ENCODE measurements at places on chromosomes 16 and 17.
A peak's percentile ranks its signal among the peaks of the same experiment; 100 is the strongest.

- no peak for DNase-seq
These were observed 339.4 kb downstream of the SEC14L1 start for GRCh38 chr17:77480199-77480508.

- DNase-seq: no peak
These were observed 18.4 kb downstream of the SAP30BP start for GRCh38 chr17:75685499-75685898.

- no peak for DNase-seq
These were observed 77.1 kb upstream of the HS3ST3A1 start for GRCh38 chr17:13678841-13679240.

- DNase-seq: no peak
These were observed 381.3 kb downstream of the CDH8 start for GRCh38 chr16:61654962-61655361.

GRCh38 chr17:39970157-39970692, 7.4 kb downstream of the GSDMA start:
- DNase-seq: no peak

GRCh38 chr17:16954521-16954920, 17.4 kb downstream of the TNFRSF13B start:
- DNase-seq: no peak

DNA sequence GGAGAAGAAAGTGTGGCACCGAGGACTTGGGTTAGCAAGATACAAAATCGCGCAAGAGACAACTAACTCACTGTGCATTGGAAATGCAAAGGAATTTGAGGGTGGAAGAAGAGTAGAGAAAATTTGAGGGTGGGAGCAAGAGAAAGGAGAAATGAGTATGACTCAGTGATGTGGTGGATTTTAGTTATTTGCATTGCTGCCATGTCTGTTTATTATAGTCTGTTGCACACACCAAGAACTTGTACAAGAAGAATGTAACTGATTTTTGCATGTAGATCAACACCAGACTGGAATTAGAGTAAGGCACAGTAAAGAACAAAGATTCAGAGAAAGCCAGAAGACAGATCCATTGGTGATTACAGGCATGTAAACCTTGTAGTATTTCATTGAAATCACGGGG, 71.6 kb upstream of the SMIM36 start:
- DNase-seq: no peak

GRCh38 chr17:29190039-29190438, 9.8 kb upstream of the MYO18A start:
- DNase-seq: no peak

DNA sequence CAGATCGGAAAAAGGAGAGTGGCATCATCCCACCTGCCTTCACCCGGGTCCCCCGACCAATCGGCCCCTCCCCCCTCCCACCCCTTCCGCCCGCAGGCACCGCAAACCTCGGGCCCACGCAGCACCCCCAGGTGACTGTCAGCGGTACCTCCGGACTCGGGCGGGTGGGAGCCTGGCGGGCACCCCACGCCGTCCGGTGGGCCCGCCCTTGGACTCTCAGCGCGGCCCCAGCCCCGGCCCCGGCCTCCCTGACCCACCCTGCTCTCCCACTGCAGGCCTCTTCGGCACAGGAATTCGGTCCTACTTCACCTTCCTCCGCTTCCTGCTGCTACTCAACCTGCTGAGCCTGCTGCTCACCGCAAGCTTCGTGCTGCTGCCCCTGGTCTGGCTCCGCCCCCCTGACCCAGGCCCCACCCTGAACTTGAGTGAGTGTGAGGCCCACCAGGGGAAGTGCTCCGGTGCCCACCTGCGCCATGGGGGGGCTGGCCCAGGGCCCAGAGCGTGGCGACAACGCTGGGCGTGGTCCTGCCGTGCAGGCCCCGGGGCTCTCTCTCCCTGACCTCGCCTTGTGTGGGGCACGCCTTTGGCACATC, 1.6 kb downstream of the TMC8 start:
- DNase-seq: peak; percentile 58

- DNase-seq: no peak
These were observed 3.5 kb upstream of the RRAD start for GRCh38 chr16:66928702-66929388.

- no peak for DNase-seq
These were observed 140.6 kb downstream of the PARN start for GRCh38 chr16:14489460-14489859.

- DNase-seq: no peak
These were observed 8.9 kb upstream of the WSCD1 start for GRCh38 chr17:6061290-6061689.

Data from activated T-helper 1 cell treated with Interleukin-2 at 50 U/mL for 16 hours (primary cell).